Stimulated activated CD8-positive, alpha-beta memory T cell treated with anti-CD3 and anti-CD28 coated beads, Interleukin-15, amount 100 ng/mL, for 24 hours (primary cell): ENCODE measurements at places on chromosomes 3 and 15.

DNA sequence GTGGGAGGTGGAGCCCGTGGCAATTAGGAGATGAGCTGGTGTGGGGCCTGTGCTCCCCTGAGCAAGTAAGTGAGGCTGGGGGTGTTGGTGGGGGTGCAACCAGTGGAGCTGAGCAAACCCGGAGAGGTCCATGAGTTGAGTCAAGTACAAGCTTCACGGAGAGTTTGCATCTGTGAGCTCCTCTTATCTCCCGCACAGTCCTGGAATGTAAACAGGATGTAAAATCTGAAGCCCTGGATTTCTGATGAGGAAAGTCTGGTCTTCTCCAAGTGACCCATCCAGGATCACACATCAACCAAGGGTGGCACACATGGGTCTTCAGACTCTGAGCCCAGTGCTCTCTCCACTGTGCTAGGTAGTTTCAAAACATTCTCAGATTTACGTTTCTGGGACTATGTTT, 67.8 kb downstream of the LSM3 start:
- no peak for DNase-seq

- DNase-seq = no peak
These were observed 28.3 kb downstream of the TSEN2 start for GRCh38 chr3:12512534-12513118.

- no peak for DNase-seq
These were observed 152.6 kb downstream of the GREM1 start for GRCh38 chr15:32870240-32871033.

- no peak for DNase-seq
These were observed 4.9 kb downstream of the PLA2G4B start for GRCh38 chr15:41843571-41843970.

DNA sequence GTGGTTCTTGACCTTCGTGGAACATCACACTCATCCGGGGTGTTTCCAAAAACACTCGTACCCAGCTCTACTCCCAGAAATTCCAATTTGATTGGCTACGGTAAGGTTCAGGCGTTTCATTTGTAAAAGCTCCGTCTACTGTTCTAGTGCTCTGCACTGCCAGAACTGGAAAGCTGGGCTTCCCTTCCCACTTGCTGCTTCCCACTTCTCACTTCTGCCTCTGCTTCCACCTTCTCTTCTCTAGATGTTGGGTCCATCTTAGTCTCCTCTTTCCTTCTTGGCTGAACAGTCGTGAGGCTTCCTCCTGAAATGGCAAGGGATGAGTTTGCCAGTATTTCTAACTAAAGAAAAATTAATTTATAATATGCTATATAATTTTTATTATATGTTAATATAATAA, 29.8 kb upstream of the RHCG start:
- no peak for DNase-seq

GRCh38 chr15:31442699-31443111, 116.1 kb downstream of the KLF13 start:
- no peak for DNase-seq
